ENCODE measurements at places on chromosomes 2 and 18.

DNA sequence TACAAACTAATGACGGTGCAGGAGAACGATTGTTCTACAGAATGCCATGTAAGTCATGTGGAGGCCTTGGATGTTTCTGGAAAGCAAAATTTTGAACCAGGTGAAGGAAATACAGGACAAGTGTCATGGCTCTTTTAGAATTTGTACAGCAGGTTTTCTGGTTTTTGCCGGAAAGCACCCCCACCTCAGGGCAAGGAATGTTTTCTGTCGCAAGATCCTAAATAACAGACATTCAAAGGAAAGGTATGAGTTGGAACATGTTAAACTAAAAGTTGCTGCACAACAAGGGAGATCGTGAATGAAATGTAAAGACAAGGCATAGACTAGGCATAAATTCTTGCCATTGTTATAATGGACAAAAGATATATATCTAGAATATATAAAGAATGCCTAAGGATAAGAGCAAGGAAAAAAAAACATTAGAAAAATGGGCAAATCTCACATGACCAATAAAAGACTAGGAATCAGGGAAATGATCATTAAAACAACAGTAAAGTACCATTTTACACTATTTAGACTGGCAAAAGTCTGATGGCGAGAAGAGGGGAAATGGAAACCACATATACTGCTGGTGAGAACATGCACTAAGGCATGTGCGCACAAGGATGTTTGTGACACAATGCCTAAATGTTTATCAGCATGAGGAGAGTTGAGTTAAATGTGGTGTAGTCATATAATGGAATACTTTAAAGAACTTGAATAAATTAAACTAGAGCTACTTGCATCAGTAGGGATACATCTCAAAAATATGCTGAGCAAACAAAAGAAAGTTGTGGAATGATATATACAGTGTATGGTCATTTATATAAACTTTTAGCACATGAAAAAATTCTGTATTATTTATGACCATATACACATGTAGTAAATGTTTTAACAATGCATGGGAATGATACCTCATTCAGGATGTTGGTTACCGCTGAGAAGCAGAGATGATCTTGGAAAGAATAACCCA is 127.0 kb downstream of the EML6 start:
- no peak for DNase-seq

- DNase-seq, result no peak
Measured at GRCh38 chr2:239979243-239980023, 45.7 kb downstream of the NDUFA10 start.

DNA sequence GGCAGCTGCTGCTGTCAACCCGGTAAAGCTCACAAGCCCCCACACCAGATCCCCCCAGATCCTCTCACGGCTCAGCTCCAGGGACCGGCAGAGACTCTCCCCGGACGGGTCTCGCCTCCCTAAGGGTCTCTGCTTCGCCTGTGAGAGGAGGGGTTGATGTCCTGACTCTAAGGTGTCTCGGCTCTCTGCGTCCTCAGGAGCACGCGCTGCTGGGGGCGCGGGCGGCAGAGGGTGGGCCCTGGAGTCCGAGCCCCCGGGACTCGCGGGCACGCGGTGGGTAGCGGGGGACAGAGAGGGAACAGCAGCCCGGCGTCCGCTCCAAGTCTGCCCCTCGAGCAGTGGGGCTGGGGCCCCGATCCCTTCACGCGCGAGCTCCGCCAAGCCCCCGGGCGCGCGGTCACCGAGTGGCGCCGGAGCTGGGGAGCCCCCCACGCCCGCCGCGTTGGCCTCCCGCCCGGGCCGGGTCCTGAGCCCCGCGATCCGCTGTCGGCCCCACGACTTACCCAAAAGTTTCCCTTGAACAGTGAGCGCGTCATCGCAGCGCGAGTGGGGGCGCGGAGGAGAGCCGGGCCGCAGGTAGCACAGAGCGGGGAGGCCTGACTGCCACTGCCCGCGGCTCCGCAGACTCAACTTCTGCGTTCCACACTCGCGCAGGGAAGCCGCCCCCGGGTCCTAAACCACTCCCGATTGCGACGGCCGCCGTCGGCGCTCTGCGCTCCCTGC is at the start of gene PSTPIP2:
Gene PSTPIP2, minus strand, starts transcription at position 608 of the 723 bp plus-strand sequence. Its CDS starts 72 bp downstream, at position 536.
- DNase-seq, result no peak

DNA sequence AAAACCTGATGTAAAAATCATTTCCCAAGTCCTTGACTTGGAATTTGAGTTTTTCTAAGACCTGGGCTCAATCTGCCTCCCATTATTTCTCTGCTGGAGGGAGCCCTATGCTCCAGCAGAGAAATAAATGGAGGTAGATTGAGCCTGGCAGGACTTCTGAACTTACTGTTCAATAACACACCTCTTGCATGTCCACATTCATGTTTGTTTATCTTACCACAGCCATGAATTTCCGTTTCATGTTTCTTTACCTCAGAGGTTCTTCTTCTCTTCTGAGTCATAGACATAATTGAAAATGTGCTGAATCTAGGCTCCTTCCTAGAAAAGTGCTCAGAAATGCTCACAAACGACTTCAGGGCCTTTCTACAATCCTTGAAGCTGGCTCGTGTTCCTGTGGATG is 170.8 kb downstream of the PMAIP1 start:
- no peak for DNase-seq

DNA sequence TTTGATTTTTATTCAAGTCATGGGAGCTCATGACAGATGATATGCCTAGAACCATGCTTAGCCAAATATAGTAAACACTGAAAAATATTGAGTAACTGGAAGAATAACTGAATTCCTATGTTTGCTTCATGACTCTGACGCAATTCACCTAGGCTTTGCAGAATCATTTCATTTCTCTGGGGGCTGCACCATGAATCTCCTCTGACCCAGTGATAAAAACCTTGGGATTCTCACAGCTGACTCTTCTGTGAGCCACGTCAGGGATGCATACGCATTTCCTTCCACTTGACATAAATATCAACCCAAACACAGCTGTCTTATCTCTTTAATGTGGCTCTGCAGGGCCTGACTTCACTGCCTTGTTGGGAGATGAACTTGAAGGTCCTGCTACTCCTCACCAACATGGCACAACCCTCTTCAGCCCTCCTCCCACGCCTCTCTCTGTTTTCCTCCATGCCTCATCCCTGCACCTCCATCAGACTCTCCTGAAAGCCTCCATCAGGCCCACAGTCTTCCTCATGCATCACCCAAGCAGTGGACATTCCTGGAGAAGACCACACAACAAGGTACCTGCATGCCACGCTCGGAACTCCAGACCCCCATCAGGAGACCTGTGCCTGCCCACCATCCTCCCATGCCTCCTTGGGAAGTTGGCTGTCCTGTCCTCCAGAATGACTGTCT is 29.8 kb downstream of the COL6A3 start:
- no peak for DNase-seq

DNA sequence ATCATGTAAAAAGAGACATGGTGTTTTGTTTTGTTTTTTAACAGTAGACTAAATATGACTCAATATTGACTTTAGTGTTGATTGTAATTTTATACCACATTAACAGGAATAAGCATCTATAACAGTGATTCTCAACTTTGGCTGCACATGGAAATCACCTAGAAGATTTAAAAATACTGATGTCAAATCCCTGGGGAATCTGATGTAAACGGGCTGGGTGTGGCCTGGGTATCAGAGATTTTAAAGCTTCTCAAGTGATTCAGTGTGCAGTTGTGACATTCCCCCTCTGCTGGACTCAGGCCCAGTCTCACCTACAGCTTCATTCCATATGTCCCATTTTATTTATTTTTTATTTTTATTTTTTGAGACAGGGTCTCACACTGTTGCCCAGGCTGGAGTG is 82.8 kb upstream of the ATP8B1 start:
- no peak for DNase-seq
